ENCODE measurements at places on chromosomes 1 and 21.

DNA sequence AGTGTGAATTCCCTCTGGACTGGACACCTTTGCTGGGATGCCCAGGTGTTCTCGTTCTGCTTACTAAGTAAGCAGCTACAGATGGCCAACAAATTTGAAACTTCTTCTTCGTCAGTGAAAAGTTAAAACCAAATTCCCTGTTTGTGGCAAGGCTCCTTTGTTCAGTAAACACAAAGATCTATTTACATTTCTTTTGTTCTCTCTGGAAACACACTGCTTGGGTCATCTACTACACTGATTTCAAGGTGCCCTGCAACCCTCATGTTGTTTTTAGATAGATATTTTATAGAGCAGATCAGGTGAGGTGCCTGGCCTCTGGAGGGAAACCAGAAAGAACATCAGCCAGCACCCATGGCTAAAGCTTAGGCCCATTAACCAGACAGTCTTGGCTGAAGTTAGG lies 157.2 kb upstream of the UBE2U start:
- no peak for DNase-seq

DNA sequence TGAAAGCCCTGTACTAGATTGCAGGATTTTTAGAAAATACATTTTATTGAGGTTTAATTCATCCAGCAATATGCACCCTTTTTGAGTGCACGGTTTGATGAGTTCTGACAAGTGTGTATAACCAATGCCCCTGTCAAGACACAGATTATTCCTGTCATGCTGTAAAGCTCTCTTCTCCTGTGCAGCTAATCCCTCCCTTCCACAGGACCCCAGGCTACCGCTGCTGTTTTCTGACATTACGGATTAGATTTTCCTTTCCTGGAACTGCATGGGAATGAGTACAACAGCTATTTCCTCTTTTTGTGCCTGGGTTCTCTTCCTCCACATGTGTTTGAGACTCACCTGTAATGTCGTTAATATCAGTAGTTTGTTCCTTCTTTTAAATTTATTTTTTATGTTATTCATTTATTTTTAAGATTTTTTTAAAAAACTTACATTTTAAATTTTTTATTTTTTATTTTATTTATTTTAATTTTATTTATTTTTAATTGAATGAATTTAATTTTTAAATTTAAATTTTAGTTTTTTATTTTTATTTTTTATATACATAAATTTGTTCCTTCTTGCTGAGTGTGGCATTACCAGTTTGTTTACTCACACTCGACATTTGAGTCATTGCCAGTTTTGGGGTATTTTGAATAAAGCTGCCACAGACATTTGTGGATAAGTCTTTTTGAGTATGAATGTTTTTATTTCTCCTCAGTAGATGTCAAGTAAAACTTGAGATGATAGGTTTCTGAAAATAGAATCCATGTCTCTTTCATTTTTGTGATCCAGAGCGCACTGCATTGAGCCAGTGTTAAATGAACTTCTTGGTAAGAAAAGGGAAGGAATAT lies 79.0 kb upstream of the B3GALT5 start:
- DNase-seq = no peak

GRCh38 chr1:84571150-84571535 lies 3.1 kb downstream of the CTBS start:
- DNase-seq = peak; percentile 35

GRCh38 chr1:117008656-117009055 lies 7.1 kb downstream of the CD101 start:
- DNase-seq = no peak

DNA sequence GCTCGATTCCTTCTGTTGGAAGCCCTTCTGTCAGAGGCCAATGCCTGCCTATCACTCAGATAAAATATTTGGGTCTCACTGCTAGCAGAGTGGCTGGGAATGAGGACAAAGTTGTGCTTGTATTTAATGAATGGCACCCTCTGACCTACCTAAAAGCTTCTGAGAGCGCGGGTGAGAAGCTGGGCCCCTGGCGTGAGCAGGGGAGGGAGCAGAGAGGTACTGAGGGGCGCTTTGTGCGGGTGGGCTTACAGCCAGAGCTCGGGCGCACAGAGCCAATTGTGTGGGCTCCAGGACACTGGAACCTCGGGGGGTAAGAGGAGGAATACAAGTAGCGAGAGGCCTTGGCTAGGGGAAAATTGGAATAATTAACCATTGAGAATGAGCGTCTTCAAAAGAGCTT lies 32.3 kb downstream of the PCAT6 start:
- DNase-seq = no peak

- no peak for DNase-seq
Measured at GRCh38 chr1:225878282-225878681, 3.9 kb downstream of the TMEM63A start.

GRCh38 chr1:3600354-3600753 lies 11.0 kb downstream of the MEGF6 start:
- no peak for DNase-seq

DNA sequence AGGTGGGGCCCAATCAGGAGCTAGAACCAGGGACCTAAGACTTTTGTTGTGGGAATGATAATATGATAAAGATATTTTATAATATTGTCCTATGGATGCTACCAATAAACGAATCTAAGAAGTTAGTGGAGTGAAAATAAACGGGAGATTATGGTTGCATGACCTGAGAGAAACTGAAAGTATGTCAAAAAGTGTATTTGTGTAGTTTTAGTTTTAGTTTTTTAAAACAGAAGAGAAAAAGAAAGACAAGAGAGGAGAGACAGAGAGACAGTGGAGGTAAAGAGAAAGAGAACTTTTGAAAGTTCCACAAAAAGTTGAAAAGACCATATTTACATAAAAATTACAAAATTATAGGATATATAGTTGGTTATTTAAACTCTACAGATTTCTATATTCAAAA lies 64.1 kb upstream of the TMPRSS15 start:
- no peak for DNase-seq

GRCh38 chr1:197632651-197633050 lies 142.6 kb downstream of the DENND1B start:
- DNase-seq = no peak

DNA sequence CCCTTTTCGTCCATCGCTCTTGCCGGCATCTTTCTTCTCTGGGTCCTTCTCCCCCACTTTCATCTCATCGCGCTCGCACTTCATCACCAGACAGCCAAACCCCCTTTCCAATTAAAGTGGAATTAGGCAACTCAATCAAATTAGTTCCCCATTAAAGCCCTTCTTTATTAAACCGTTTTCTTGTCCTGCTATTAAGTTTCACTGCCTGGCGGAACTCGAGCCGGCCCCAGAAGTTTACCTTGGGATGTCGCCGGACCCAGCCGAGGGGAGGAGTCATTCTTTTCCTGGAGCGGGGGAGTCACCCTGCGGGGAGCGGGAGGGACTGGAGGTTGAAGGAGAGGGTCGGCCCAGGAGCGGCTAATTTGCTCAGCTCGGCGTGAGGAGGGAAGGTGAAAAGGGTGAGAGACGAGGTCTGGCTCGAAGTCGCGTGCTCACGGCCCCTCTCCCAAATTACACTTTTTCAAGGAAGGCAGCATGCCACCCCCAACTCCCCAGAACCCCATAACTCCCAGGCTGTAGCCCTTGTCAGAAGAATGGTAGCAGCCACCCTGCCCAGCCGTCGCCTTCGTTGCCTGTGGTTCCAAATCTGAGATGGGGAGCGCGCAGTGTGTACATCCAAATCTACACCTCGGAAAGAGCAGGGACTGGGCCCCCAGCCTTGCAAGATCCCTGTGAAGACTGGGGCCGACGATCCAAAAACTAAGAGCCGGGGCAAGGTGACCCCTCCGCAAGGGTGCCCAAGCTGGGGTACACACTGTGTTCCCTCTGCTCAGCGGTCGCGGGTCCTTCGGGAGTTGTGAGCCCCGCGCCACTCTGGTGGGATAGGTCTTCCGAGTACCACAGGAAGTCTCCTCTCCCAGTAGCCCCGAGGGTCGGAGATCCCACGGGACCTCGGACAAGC lies 6.4 kb downstream of the DMRTA2 start:
- DNase-seq = no peak

DNA sequence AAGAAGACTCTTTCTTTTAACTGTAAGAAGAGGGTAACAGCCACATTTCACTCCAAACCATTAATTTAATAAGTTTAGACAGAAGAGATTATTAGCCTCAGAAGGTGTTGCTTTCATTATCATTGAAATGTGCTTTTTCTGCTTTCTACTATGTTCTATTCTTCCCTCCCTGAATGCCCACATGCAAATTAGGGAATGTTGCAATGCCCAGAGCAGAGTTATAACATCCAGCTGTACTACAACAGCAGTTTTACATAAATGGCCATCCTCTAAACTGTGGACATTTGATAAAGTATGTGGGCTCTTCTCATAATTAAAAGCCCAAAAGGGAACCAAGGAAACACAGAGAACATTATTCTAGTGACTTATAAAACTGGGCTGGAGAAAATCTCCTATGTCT lies 82.2 kb upstream of the SOD1 start:
- DNase-seq = no peak

DNA sequence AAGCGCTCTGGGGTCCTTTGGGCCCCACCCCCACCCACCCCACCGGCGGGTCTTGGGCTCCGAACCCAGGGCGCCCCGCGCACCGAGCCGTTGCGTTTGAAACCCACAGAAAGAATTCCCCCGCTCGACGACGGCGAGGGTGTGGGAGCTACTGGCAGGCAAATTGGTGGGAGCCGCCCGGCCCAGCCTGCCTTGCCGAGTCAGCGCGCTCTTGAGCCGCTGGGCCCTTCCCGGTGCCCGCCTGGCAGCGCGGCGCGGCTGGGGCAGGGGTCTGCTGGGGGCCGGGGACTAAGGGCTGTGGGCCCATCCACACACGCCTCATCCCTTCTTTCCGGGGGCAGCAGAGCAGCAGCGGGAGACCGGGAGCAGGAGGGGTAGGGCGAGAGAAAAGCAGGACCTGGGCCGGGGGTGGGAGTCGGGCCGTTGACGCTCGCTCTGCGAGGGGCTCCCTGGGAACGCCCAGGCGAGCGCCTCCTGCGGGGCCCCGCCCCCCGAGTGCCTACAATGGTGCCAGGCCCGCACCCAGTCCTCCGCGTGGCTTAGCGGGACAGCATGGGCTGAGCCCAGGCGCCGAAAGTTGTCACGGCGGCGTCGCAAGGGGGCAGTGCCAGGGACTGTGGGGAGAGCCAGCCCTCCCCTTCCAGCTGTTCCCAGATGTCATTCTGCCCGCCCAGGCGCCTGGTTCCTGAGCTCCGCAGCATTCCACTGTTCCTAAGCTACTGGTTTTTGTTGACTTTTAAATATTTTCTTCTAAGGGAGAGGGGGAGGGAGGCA lies at the start of gene C1orf94:
TSS of gene C1orf94 (plus strand) at position 78 of the 774 bp plus-strand sequence. CDS start 883 bp downstream, outside the sequence.
- no peak for DNase-seq

DNA sequence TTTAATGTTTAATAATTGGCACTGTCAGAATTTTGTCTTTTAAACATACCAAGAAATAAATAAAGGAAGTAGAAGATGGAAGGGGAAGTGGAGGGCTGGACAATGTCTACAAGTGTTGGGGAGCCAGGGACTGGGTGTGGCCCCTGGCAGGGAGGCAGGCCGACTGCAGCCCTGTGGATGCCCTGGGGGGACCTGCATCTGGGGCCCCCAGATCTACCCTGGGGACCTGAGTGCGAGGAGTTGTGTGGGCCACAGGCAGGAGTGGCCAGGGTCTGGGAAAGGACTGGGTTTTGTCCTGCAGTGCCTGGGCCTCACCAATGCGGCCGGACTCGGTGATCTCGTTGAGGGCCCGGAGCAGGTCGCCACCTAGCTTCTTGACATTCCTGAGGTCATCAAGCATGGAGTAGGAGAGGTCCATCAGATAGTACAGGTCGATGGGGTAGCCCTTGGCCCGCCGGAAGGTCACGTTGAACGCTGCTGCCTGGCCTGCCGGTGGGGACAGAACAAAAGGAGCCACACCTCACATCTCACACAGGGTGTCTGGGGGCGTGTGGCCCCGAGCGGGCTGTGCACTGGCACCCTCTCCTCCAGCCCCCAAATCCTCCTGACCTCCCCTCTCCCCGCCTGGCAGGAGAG lies 17.5 kb downstream of the ITGB2 start:
- DNase-seq = no peak

DNA sequence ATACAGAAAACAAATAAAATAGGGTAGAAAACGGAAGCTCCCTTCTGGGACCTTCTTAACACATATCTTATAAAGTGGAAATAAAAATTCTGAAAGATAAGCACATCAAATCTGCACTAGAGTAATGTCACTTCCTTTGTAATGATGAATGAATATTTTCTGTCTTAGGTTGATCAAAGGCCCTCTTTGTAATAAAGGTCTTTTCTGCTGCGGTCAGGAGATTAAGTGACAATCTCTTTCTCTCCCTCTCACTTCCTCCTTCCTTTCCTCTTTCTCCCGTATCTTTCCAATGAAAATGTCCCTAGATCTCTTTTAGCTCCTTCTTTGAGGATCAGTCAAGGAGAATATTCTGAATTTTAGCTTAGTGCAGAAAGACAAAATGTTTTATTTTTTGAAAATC lies 33.8 kb downstream of the TMCO1 start:
- DNase-seq = no peak

DNA sequence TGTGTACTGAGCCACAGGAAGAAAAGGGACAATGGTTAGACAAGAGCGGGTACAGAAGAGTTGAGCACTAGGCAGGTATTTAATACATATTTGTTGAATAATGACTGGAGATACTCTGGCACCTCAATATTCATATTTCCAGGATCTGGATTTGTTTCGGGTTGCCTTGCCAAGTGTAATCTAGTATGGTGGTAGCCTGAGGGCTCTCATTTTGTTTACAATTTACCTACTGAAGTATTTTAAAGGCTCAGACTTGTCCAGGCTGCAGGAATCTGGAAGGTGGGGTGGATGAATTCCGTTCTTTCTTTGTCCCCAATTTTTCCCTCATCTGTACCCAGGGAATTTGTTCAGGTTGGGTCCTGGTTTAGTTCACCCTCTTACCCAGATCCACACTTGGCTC lies 95.0 kb downstream of the CACHD1 start:
- DNase-seq = no peak

GRCh38 chr1:9604836-9605235 lies 16.1 kb downstream of the TMEM201 start:
- DNase-seq = no peak

DNA sequence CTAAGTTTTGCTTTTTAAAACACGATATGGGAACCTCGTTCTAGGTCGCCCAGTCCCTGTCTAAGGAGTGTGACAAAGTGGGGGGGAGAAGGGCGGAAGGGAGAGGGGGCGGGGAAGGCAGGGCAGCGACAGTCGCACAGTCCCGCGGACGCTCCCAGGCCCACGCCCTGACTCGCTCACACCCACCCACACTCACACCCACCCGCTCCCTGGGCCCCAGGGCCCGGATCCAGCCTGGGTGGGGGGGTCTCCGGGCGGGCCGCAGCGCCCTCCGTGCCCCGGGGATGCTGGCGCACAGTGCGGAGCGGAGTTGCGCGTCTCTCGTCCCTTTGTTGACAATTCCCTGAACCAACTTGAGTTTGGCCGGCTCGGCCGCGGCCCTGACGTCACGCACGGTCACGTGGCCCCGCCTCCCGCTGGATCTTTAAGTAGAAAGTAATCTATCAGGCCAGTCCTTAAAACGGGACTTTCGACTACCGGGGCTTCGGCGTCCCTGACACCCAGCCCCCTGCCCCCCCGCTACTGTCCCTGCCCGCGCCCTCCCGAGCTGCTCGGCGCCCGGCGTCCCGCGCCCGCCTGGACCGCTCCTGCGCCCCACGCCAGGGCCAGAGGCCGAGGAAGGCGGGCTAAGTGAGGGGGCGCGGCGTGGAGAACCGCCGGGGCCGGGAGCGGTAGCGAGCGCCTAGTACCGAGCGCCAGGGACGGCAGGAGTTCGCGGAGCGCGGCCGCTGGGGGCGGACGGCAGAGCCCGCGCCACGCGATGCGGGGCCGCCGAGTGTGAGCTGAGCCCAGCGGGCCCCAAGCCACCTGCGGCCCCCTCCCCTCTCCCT lies at the start of gene FOXD3:
TSS of gene FOXD3 (plus strand) at position 454 of the 830 bp plus-strand sequence. CDS start 492 bp downstream, outside the sequence.
- peak; percentile 41 for DNase-seq

- no peak for DNase-seq
Measured at GRCh38 chr21:15627823-15628222, 102.0 kb upstream of the USP25 start.

Data from foreskin fibroblast (primary cell).